Panc1 (cell line): ENCODE measurements at places on chromosomes 16 and 17. TPM values are rescaled to one million over a fixed set of nuclear protein-coding genes. Genes with fewer than 3 reads are reported as not detected.

Gene ABAT
- total RNA-seq, result 0.77 TPM

Gene NPIPB13
- 19.8 TPM for total RNA-seq

Gene RTN4RL1
- 0.80 TPM for total RNA-seq

Gene HSD17B2
- total RNA-seq, result 0.41 TPM

Gene DNAAF8
- total RNA-seq, result 2.3 TPM

Gene CBFA2T3
- 13.7 TPM for total RNA-seq

Gene CLDN7
- 43.1 TPM for total RNA-seq

Gene OSBPL7
- 9.1 TPM for total RNA-seq

Gene ZMYND15
- total RNA-seq, result 0.28 TPM

Gene SLC13A2
- total RNA-seq, result not detected

Gene ZG16
- not detected for total RNA-seq

Gene CDH1
- total RNA-seq, result 65.8 TPM

Gene GLIS2
- total RNA-seq, result 87.3 TPM

Gene NTN1
- 14.5 TPM for total RNA-seq

Gene TP53TG3B
- total RNA-seq, result 0.18 TPM

Gene CHST4
- total RNA-seq, result 1.1 TPM

Gene SLC16A3
- total RNA-seq, result 581 TPM

Gene KIF2B
- total RNA-seq, result not detected

Gene OGFOD1
- total RNA-seq, result 35.8 TPM

Gene LDHD
- 3.1 TPM for total RNA-seq

Gene NAGS
- 2.7 TPM for total RNA-seq

Gene TXNDC11
- total RNA-seq, result 30.5 TPM

Gene CNGB1
- not detected for total RNA-seq

Gene CMTM2
- not detected for total RNA-seq

Gene VMP1
- 281 TPM for total RNA-seq

Gene EZH1
- 17.7 TPM for total RNA-seq

Gene KRT15
- 70.4 TPM for total RNA-seq

Gene FBXO39
- total RNA-seq, result not detected

Gene ITGAL
- 0.54 TPM for total RNA-seq

Gene EVPLL
- total RNA-seq, result not detected

Gene PROCA1
- 4.9 TPM for total RNA-seq

Gene LGALS9B
- not detected for total RNA-seq

Gene SMPD3
- 0.77 TPM for total RNA-seq

Gene KRT9
- not detected for total RNA-seq

Gene KRT24
- total RNA-seq, result not detected

Gene DOC2B
- 1.5 TPM for total RNA-seq

Gene TPSG1
- 4.6 TPM for total RNA-seq

Gene KLHL36
- total RNA-seq, result 46.0 TPM

Gene PERCC1
- total RNA-seq, result not detected

Gene P2RX5
- 14.9 TPM for total RNA-seq

Gene TSPOAP1
- total RNA-seq, result 0.05 TPM

Gene METTL26
- total RNA-seq, result 91.8 TPM

Gene NPIPB9
- 0.90 TPM for total RNA-seq

Gene KRTAP4-1
- total RNA-seq, result not detected

Gene ASPHD1
- 87.0 TPM for total RNA-seq

Gene SPATA22
- not detected for total RNA-seq

Gene ATP2A1
- 2.9 TPM for total RNA-seq

Gene KRTAP2-1
- total RNA-seq, result not detected

Gene C16orf46
- 1.2 TPM for total RNA-seq

Gene TBC1D10B
- total RNA-seq, result 52.6 TPM

Gene JPH3
- total RNA-seq, result 1.2 TPM

Gene ZNF469
- total RNA-seq, result 1.3 TPM

Gene OR1F1
- total RNA-seq, result 0.26 TPM
